ENCODE measurements at places on chromosomes 3 and 15.

GRCh38 chr3:99131876-99132275, 230.4 kb upstream of the DCBLD2 start:
- no peak for DNase-seq

DNA sequence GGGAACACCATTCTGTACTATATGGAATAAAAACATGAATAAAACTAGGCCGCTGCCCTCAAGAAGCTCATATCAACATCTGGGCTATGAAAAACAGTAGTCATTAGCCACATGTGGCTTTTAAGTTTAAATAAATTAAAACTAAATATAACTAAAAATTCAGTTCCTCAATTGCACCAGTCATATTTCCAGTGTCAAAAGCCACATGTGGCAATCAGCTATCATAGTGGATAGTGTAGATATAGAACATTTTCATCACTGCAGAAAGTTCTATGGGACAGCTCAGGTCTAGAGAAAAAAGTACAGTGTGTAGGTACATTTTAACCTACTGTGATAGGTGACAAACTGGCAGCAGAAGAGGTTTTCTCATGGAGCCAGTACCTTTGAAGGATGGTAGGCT, 261.4 kb downstream of the FOXP1 start:
- no peak for DNase-seq

DNA sequence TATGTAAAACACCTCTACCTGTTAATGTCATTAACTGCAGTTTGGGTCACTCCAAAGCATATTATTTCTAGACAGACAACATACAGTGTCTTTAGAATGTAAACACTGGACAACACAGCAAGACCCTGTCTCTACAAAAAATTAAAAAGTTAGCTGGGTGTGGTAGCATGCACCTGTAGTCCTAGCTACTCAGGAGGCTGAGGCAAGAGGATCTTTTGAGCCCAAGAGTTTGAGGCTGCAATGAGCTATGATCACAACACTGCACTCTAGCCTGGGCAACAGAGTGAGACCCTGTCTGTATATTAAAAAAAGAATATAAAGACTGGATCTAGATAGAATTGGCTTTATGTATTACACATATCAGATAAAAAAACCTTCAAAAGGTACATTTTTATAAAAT, 20.0 kb upstream of the SPESP1 start:
- no peak for DNase-seq

GRCh38 chr15:65077981-65078352, 1.4 kb downstream of the KBTBD13 start:
- DNase-seq, result no peak

- no peak for DNase-seq
Observed at GRCh38 chr15:87496109-87496508, 760.4 kb downstream of the NTRK3 start.

DNA sequence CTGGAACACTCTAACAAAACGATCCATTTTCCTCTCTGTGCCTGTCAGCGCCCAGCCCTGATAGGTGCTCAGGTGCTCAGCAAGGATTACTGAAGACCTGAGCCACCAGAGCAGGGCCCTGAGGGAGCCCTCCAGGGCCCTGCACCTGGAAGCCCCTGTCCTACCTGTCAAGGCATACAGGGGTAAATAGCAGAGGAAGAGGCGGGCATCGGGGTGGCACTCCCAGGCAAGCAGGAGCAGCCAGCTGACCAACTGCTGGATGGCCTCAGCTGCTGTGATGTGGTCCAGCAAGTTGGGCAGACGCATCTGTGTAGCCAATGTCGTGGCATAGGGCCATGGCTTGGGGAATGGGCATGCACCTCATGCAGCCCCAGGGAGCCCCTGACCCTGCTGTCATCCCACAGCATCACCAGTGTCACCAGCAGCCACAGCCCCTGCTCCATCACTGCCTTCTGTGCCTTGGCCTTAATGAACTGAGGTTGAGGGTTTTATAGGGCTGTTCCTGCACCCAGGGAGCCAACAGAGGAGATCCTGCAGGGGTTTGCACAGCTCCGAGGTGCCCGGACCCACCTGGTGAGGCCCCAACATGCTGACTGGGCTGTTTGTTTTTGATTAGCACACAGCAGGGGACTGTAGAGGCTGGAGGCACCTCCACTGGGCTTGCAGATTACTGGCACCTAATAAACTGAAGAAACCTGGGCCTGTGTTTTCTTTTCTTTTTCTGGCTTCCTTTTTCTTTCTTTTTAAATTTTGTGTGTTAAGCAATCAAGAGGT, 7.9 kb upstream of the WDR6 start:
- no peak for DNase-seq
